ENCODE measurements at places on chromosomes 2 and 18.

DNA sequence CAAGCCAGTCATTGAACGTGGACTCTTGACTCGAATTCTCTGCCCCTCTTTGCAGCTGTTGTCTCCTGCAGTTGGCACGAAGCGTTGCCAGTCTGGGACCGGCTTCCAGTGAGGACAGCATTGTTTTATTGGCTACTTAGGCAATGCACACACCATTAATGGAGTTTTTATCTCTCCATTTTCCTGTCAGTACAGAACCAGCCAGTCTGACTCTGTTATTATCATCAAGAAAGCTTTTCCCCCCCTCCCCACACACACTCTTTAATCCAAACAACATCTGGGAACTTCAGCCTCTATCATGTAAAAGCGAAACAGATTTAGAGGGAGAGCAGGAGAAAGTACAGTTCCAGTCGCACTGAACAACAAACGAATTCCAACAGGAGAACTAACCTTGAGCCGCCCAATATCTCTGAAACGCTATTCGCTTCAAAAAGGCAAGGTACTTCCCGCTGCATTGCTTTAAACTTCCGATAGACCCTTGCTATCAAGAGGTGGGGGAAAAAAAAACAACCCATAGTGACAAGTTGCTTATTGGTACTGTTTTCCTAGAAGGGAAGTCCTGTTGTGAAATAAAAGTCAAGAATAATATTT, 38.2 kb downstream of the ACVR1 start:
- DNase-seq: no peak

GRCh38 chr2:72800492-72800891, 25.3 kb downstream of the EXOC6B start:
- DNase-seq: no peak

DNA sequence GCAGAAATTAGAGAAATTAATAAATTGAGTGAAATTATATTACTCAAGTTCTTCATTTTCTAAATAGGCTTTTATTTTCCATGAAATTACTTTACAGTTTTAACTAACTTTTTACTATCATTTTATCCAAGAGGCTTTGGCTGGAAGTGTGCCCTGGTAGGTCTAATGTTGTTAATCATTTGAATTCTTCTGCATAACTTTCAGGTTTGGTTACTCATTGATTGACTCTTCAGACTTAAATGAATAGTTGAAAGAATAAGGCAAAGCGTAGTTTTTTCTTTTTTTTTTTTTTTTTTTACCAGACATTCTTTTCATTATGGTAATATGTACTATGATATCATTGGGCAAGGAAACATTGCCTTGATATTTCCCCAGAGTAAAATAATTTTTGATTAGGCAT, 228.4 kb upstream of the MMADHC start:
- no peak for DNase-seq

DNA sequence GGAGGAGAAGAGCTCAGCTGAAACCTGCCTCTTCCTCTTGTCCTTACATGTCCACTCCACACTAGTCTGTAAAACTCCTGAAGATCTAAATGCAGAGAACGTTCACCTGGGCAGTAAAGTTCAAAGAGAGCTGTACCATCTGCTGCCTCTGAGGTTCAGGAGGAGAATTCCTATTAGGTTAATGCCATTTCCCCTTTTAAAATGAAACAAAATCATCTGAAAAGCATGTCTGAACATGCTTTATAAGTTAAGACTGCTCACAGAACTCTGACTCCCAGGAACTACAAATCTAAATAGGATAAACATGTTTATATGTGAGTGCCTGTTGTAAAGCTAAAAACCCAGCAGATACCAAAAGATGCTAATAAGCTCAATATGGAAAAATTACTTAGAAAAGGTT, 164.4 kb downstream of the AFF3 start:
- DNase-seq: no peak

DNA sequence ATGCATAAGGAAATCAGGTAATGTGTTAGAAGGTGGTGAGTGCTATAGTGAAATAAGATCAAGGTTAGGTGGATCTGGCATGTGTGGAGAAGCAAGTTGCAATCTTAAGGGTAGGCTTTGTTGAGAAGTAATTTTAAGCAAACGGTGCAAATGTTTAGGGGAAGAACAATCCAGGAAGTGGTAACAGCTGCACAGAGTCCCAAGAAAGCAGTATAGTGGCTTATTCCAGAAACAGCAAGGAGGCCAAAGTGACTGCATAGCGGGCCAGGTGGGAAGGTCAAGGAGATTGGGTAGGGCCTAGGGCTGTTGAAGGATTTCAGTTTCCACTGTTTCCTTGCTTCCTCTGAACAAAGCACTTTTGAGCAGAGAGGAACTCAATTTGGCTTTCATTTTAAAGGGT, 30.0 kb upstream of the RAB1A start:
- DNase-seq: no peak

GRCh38 chr2:192254444-192254843, 59.7 kb upstream of the TMEFF2 start:
- no peak for DNase-seq

GRCh38 chr2:156340377-156340776, 7.9 kb upstream of the NR4A2 start:
- DNase-seq: peak; percentile 70

- peak; percentile 50 for DNase-seq
These were observed 78.2 kb downstream of the UBE2E3 start for GRCh38 chr2:181058378-181059269.

DNA sequence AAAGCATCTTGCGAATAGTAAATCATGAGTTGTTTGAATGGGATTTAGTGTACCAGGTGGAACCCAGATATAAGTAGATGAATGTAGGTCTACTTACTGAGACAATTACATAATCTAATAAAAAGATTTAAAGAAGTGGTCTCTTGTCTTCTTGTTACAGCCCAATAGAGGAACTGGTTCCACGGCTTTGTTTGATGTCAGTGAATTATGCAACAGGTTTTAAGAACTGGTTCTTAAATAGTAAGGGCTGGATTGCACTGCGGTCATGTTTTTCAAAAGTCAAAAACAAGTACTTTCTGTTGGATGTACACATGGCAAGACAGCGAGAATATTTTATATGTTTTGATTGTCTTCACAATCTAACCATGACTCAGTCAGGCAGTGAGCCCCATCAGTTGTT, 15.4 kb upstream of the SLC9A2 start:
- DNase-seq: no peak

- DNase-seq: no peak
These were observed 54.5 kb upstream of the DAPL1 start for GRCh38 chr2:158740621-158741020.

DNA sequence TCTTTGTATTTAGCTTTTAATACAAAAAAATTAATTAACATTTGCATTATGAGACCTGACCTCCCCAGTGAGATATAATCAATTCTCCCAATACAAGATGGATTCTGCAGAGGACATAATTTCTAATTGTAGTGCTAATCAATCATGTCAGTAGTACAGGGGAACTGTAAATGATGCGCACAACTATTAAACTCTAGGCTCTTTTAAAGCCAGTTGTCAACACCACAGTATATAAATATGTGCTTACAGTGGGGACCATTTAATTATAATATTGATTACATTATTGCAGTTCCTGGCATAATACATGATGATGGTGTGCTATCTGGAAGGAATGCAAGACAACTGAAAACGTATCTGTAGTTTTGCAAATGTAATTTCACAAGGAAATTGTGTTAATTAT, 285.6 kb upstream of the EPHA4 start:
- DNase-seq: no peak

DNA sequence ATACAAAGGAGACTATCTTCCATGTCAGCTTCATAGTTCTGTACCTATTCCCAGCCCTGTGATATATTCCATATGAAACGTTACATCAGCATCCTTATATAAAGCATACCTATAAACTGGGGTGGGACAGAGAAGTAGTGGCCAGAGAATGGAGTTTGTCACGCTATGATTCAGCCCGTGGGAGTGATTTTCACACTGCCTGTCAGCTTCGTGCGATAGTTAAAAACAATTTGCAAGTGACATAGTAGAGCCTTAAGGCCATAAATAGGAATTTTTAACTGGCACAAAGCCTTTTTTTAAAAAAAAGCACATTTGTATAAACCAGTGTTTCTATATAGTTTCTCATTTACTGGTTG, 30.2 kb downstream of the PKP4 start:
- DNase-seq: no peak

GRCh38 chr2:101341421-101341820, 32.9 kb upstream of the RNF149 start:
- DNase-seq: peak; percentile 29

DNA sequence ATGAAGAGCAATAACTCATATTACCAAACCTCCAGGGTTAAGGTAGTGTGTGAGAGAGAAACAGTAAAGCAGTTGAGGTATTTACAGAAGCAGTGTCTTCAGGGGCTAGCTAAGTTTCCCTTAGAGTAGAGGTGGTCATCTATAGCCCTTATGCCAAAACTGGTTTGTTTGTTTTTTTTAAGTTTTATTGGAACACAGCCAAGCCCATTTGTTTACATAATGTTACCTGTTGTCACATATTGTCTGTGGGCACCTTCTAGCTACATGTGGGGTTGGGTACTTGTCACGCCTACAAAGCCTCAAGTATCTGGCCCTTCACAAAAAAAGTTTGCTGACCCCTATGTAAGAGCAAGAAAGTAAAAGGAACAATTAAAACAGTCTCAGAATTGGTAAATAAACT, 39.4 kb downstream of the ACTR2 start:
- DNase-seq: no peak

DNA sequence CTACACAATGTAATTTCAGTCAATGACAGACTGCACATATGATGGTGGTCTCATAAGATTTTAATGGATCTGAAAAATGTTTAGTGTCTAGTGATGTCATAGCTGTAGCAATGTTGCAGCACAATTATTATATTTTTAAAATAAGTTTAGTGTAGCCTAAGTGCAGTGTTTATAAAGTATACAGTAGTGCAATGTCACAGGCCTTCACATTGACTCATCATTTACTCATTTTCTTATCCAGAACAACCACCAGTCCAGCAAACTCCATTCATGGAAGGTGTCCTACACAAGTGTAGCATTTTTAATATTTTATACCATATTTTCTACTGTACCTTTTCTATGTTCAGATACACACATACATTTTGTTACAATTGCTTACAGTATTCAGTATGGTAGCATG, 663.1 kb downstream of the ERBB4 start:
- no peak for DNase-seq

DNA sequence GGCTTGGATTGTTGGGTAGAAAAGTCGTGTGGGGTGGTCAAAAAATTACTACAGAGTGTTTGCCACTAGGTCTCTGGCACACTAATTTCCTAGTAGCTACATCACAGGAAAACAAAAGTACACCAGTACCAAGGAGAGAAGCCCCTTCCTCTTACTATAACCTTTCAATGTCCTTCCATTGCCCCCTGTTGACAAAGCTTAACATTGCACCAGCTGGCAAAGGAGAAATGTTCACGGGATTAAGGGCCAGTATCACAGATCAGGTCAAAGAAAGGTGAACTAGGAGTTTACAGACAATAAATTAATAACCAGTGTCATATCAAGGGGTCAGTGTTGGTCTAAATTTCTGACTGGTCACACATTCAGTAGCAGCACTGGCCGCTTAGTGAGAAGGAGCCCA, 1139.6 kb upstream of the FAM98A start:
- DNase-seq: no peak

DNA sequence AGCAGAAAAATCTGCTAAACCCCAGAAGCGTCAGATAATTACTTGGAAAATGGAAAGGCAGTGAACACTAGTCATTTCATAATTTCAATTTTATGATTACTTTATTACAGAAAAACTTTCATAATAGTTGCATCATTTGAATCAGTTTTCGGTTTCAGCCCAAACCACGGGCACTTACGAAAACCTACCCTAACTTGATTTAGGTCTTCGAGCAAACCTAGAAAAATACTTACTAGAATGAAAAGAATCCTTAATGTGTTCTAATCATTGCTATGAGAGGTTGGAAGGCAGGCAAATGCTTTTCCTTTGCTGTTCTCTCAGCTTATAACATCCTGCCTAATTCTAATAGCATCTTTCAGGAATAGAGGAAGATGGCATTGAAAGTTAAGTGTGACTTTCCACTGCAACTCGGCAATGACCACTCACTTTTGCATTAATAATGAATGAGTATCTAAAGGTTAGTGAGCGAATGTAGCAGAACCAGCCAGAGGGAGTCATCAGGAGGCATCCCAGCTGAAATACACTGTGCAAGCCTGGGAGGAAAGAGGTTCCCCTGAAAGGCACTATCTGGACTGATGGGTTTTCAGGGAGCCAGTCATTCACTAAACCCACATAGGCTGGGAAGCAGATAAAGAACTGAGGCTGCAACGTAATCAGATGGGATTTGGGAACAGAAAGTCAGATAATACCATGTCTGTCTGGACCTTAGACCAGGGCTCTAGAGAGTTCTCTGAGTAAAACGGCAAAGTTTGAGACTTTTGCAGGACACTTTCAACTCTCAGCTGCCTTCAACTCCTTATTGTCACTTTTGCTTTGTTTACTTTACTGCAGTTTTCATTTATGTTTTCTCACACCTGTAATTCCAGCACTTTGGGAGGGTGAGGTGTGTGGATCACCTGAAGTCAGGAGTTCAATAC, 520.8 kb downstream of the RNF144A start:
- DNase-seq: peak; percentile 83

GRCh38 chr2:72140621-72140960, 7.1 kb downstream of the CYP26B1 start:
- no peak for DNase-seq

GRCh38 chr2:127154396-127154795, 47.4 kb upstream of the BIN1 start:
- no peak for DNase-seq

DNA sequence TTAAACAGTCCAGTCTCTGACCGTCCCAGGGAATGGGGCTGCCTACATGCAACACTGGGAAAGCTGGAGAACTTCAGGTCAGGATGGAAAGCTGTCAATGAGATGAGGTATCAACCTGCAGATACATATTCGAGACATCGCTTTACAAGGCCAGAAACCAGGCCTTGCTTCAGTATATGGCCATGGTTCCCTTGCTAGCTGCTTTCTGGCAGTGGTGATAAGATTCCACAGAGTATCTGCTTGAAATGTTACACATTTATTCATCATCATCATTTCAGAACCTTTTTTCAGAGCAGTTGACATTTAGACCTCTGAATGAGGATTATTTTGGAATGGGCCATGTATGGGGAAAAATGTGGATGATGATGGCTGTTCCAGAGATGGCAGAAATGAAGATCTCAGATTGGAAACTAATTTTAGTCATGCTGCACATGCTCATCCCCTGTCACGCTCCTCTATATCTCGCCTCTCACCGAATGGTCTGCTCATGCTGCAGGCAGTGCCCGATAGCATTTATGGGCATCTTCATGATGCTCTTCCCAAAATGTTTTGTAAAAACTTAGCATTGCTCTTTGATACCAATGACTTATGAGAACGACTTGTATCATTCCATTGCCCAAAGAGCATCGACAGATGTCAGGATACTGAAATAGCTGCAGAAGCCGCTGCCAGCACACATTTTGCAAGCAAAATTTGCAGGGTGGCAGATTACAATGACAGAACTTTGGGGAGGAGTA, 14.0 kb upstream of the BMP10 start:
- no peak for DNase-seq

GRCh38 chr18:35410561-35410960, 33.4 kb upstream of the ZNF396 start:
- DNase-seq: no peak

- no peak for DNase-seq
These were observed 98.2 kb upstream of the ASAP2 start for GRCh38 chr2:9108210-9108967.

- no peak for DNase-seq
These were observed 32.5 kb downstream of the FAM228A start for GRCh38 chr2:24207359-24207758.
